CD4-positive, alpha-beta T cell treated with Interferon gamma for 1 hour (primary cell): ENCODE measurements at places on chromosomes 16 and 17.

DNA sequence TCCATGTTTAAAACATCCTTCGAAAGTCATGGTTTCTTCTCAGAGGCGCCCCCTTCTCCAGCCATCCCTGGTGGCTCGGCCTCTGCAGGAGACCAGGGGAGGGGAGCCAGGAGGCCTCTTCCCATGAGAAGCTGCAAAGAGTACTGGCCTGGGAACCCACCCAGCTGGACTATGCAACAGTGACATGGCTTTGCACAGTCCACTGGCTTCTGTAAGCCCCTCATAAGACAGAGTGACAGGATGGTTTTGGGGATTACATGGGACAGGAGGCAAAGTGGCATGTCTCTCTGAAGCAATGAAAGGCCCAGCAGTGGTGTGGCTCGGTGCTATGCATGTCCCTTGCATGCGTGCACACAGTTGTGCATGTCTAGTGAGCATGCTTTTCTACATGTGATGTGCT is 99.5 kb downstream of the C16orf78 start:
- DNase-seq = no peak

DNA sequence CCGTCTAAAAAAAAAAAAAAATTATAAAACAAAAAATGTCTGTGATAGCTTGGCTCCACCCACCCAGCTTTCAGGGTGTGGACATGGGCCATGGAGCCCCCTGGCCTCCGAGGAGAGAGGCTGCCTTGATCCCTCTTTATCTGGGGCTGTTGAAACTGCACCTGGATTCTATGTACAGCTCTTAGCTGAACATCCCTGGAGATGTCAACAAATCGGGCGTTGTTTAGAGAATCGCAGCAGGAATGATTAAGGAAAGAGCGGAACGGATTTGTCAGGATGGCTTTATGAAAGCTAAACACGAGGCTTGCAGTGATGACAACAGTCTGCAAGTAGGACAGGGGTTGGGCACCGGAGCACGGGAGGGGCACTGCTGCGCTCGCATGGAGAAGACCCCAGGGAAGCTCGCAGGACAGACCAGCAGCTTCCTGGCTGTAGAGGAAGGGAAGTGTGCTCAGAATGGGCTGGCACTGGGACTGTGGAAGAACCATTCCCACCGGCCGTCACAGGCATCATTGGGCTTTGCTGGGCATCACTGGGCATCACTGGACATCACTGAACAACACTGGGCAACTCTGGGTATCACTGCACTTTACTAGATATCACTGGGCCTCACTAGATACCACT is 195.8 kb upstream of the FOXF1 start:
- no peak for DNase-seq

DNA sequence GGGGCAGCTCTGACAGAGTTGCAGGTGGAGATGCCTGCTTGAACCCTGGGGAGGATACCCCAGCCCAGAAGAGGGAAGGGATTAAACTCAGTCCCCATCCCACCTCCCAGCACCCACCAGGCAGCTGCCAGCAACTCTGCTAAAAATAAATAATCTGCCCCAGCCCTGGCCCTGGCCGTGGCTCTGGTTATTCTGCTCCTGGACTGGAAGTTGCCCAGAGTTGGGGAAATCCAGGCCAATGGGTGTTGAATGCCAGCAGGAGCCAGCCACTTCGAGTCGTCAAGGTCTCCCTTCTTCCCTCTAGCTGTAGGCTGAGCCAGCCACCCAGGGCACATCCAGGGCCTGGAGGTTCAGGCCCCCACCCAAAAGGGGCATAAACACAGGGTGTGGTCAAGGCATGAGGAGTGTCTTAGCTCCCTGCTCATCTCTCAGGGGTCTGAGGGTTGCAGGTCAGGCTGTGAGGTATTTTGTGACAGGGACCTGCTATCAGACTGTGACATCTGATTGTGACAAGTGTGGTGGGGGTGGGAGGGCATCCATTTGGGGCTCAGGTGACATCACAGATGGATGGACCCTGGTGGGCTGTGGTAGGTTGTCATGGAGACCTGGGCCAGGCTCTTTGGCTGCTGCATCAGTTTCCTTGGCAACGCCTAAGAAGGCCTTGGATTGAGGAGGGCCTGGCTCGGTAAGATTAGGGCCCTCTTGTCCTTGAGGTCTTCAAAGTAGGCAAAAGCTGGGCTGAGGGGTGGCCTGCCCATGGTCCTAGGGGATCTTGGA is 1.0 kb upstream of the RRAD start:
- no peak for DNase-seq

- no peak for DNase-seq
Observed at GRCh38 chr17:38981636-38982035, 14.4 kb upstream of the FBXO47 start.
